Central memory CD8-positive, alpha-beta T cell (primary cell): ENCODE measurements at places on chromosomes 12 and 14.

GRCh38 chr12:115384391-115384790 is 700.4 kb upstream of the TBX3 start:
- no peak for DNase-seq

DNA sequence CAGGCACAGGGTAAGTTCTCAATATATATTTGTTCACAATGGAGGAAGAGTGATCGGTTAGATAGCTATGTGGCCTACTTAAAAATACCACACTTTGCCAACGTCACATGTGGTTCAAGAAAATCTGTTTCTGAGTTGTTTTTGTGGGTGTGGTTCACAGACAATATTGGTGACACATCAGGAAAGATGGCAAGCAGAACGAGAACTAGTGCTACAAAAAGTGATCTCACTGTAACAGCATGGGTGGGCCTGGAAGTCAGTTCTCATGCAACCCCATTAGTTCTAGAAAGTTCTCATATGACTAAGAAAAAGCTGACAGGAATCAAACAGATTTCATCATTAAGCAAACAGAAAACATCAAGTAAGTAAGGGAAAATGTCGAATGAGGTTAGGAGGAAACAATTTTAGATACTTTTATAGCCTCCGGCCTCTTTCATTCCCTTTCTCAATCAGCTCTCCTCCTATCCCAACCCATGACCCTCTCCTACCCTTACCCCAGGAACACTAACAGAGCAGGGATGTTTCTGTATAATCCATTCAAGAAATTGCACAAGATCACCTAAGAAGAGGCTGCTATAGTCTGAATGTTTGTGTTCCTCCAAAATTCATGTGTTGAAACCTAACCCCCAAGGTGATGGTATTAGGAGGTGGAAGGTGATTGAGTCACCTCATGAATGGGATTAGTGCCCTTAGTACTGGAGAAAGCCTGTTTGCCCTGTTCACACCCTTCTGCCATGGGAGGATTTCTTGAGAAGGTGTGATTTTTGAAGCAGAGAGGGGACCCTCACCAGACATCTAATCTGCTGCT is 15.5 kb upstream of the NTN4 start:
- DNase-seq, result no peak

DNA sequence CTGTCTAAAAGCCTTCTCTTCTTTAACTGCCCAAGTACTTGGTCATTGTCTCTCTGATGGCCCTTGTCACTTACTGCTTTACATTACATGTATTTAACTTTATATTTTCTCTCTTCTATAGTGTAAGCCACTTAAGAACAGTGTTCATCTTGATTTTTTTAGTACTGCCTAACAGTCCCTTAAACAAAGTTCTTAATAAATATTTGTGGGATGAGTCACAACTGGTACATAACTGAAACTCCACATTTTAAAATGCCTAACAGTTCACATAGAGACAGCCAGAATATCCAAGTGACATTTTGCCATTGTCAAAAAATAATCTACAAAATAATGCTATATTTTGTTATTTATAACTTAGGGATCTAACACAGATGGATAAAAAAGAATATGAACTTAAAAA is 146.6 kb downstream of the STXBP6 start:
- DNase-seq, result no peak

DNA sequence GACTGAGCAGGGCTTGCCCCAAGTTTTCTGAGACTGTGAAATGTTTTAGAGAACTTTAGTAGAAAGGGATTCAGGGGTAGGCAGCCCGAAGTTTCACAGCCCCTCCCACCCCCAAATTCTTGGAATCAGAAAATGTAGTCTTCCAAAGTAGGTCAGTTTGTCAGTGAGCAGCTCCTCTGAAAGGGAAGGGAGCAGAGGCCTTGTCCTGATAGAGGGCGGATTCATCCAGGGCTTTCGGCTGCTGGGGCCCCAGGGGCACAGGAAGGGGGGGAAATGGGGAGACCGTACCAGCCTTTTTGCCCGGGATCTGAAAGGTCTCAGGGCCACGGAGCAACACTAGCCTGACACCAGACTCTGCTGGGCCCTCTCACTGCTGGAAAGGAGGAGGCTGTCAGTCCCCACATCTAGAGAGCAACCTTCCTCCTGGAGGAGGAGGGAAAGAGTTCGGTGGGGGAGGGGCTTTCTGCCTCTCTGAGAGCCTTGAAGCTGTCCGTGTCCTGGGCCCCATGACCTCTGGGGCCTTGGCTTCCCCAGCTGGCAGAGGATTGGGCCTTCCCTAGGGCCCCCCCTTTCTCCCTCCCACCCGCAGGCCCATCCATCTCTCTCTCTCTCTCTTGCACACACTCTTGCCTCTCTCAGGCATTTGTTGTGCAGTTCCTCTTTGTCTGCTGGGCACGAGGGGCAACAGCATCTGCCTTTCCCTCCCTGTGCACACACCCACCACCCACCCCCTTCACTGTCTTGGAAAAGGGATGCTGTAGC is at the start of gene IKZF4:
Gene IKZF4, plus strand, starts transcription at position 621 of the 762 bp plus-strand sequence. CDS start 451 bp downstream, outside the sequence.
- DNase-seq, result no peak
